ENCODE measurements at places on chromosomes 16 and 17. TPM values are rescaled to one million over a fixed set of nuclear protein-coding genes. Genes with fewer than 3 reads are reported as not detected.
A peak's percentile ranks its signal among the peaks of the same experiment; 100 is the strongest.

RMI2 gene
- 11.1 TPM for total RNA-seq

ITGAD gene
- not detected for total RNA-seq

KRTAP4-9 gene
- total RNA-seq: not detected

GALR2 gene
- total RNA-seq: 0.41 TPM

G6PC1 gene
- total RNA-seq: 0.08 TPM

DNA sequence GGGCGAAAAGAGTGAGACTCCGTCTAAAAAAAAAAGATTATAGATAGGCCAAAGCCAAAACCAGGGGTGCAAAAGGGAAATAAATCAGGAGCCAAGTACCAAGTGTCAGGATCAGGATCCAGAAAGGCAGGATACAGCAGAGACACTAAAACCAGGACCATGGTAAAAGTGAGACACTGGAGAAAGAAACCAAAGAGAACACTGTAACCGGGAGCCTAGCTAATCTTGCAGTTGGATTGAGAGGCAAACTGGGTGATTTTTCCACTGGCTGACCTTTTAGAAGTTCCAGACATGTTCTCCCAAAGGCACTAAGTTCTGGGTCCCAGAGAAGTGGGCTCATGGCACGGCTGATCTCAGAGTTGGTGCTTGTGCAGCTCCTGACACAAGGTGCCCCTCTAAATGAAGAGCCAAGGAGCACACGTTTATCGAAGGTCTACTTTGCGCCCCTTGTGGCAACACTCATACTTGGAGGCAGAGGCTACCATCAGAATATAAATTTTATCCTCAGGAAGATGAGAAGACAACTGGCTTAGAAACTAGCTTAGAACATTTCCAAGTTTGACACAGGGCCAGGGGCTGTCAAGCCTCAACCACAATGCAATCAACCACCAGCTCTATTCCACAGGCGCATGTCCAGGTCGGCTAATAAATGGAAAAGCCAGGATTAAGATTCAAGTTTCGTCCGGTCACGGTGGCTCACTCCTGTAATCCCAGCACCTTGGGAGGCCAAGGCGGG lies 27.5 kb upstream of the HELZ start:
- no peak overlapping the region for H3K4me3 ChIP-seq
- no peaks in the 10 kb centered on the region for H3K36me3 ChIP-seq
- H3K27ac ChIP-seq: no peak overlapping the region
- no peaks in the 10 kb centered on the region for H3K27me3 ChIP-seq

GRCh38 chr16:75340741-75341491 lies 89.5 kb upstream of the BCAR1 start:
- H3K36me3 ChIP-seq: no peaks in the 10 kb centered on the region
- peaks cover 33% of the 10 kb centered on the region for H3K4me1 ChIP-seq
- no peak for DNase-seq
- peak overlapping the region; percentile 46 for H3K27ac ChIP-seq
- no peaks in the 10 kb centered on the region for H3K27me3 ChIP-seq

- H3K4me1 ChIP-seq: no peaks in the 10 kb centered on the region
- no peak overlapping the region for H3K4me3 ChIP-seq
- H3K27ac ChIP-seq: no peak overlapping the region
- no peaks in the 10 kb centered on the region for H3K27me3 ChIP-seq
Observed at GRCh38 chr16:11566398-11566797, 20.3 kb downstream of the LITAF start.

DNA sequence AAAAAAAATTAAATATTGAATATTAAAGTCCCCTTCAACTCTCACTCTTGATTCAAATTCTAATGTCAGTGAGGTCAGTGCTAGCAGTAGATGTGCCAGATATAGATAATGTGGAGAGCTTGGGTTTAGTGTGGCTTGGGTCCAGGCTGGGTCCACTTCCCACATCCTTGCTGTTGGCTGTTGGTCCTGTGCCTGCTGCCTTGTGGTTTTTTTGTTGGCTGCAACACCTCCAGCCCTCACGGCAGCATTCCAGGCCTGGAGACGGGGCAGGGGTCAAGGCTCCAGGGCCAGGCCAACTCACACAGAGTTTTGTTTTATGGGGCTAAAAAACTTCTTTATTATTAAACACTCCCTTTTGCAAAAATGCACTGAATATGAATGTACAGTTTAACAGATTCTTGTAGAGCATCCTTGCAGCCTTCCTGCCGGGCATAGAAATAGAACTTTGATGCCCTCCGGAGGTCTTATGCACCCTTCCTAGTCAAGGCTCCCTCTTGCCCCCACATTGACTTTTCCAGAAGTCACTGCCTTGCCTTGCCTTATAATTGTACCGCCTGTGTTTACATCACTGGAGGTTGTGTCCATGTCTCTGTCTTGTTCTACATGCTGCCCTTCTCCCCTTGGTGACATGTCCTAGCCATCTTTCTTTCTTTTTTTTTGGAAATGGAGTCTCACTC lies 25.5 kb upstream of the MYO15B start:
- no peak overlapping the region for H3K4me3 ChIP-seq
- H3K4me1 ChIP-seq: peaks cover 76% of the 10 kb centered on the region
- peak overlapping the region; percentile 81 for H3K27ac ChIP-seq

GRCh38 chr16:86996081-86996480 lies 321.1 kb downstream of the C16orf95 start:
- no peaks in the 10 kb centered on the region for H3K27me3 ChIP-seq
- no peaks in the 10 kb centered on the region for H3K4me1 ChIP-seq
- H3K27ac ChIP-seq: no peak overlapping the region
- no peaks in the 10 kb centered on the region for H3K36me3 ChIP-seq

DNA sequence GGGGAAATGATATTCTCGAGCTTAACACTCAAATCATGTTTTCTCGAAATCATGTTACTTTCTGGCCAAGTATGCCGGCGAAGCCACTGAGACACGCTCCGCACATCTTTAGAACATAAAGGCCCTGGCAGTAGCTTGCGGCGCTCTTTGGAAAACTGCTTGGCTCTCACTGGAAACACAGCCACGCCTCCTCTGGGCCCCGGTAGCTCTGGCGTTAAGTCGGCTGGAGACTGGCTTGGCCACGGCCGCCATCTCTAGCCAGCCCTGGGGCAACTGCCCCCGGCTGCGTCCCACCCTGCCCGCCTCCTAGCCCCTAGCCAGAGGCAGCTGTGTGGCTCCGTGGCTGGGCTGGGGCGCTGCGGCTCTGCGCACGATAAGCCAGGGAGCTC lies 9.2 kb upstream of the BAIAP2 start:
- no peak overlapping the region for H3K27ac ChIP-seq
- no peaks in the 10 kb centered on the region for H3K27me3 ChIP-seq
- no peak overlapping the region for H3K4me3 ChIP-seq
- DNase-seq: no peak

DNA sequence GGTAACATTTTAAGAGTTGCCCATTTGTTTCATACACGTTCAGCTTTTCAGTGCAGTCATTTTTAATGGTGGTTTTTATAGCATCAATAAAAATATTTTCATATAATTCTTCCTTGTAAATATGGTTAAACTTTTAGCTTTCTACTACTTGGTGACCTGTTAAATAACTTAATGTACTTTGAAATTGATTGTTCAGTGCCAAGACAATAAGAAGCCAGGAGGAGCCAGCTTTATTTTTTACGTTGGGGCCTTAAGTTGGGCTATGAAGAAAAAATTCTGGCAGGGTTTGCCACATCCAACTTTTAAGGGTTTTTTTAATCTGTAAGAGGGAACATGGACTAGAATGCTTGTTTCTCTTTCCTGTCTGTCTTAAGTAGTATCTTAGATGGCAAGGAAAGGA lies 284.2 kb downstream of the FTO start:
- no peak overlapping the region for H3K27ac ChIP-seq
- no peaks in the 10 kb centered on the region for H3K4me1 ChIP-seq

DNA sequence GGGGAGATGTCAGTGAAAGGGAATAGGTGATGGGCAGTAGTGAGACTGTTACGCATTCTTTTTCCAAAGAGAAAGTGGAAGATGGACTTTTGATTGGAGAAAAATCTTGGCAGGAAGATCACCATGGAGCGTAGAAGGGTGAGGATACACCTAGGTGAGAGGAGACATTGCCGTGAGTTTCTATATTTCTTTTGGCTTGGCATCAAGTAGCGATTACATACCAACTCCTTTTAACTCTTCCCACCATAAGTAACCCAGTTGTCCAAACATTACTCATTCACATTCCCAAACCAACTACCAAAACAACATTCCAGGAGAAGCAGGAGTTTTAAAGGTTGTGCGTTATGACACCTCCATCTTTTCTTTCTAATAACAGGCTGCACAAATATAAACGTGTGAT lies 10.7 kb upstream of the KRT28 start:
- peaks cover 6% of the 10 kb centered on the region for H3K27me3 ChIP-seq
- no peak overlapping the region for H3K4me3 ChIP-seq
- no peaks in the 10 kb centered on the region for H3K4me1 ChIP-seq
- H3K27ac ChIP-seq: no peak overlapping the region
- H3K36me3 ChIP-seq: no peaks in the 10 kb centered on the region

DNA sequence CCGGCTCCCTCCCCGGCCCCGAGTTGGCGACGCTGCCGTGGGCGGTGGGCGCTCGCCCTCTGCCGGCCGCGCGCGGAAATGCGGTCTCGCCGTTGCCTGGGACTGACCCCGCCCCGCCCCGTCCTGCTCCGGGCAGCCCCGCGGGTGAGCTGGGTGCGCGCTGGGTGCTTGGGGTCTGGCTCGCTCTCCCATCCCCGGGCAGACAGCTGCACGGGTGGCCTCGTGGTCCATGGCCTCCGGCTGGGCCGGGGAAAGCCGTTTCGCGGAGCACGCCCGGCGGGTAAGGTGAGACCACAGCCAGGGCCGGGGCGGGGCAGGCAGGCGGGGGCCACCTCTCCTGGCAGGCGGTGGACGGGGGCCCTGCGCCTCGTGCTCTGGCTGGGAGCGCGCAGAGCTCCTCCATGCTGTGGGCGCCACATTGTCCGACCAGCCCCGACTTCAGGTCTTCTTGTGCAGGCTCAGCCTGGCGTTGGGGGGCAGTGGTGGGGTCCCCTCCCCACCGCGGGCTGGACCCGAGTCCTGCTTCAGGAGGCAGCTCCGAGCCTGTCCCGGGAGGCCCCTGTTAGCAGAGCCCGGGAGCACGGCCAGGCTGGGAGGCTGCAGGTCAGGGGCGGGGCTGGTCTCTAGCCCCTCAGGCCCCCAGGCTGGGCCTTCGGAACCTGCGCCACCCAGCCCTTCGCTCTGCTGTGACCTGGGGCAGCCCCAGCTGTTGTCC lies 7.0 kb upstream of the C1QTNF8 start:
- H3K27ac ChIP-seq: no peak overlapping the region
- H3K27me3 ChIP-seq: no peaks in the 10 kb centered on the region
- no peak for DNase-seq
- no peaks in the 10 kb centered on the region for H3K36me3 ChIP-seq
- peaks cover 37% of the 10 kb centered on the region for H3K4me1 ChIP-seq
- peak overlapping the region; percentile 32 for H3K4me3 ChIP-seq

GRCh38 chr17:17411692-17412091 lies 65.1 kb upstream of the MED9 start:
- no peak overlapping the region for H3K4me3 ChIP-seq
- DNase-seq: no peak
- H3K4me1 ChIP-seq: no peaks in the 10 kb centered on the region
- no peaks in the 10 kb centered on the region for H3K36me3 ChIP-seq

- peaks cover 6% of the 10 kb centered on the region for H3K4me1 ChIP-seq
- H3K27me3 ChIP-seq: no peaks in the 10 kb centered on the region
- no peak for DNase-seq
- no peak overlapping the region for H3K4me3 ChIP-seq
Observed at GRCh38 chr16:85361441-85362118, 249.3 kb upstream of the CIBAR2 start.

GRCh38 chr17:14198013-14198412 lies 38.6 kb downstream of the CDRT15 start:
- H3K27ac ChIP-seq: no peak overlapping the region
- no peaks in the 10 kb centered on the region for H3K36me3 ChIP-seq
- no peaks in the 10 kb centered on the region for H3K4me1 ChIP-seq
- no peak for DNase-seq
- no peaks in the 10 kb centered on the region for H3K27me3 ChIP-seq

DNA sequence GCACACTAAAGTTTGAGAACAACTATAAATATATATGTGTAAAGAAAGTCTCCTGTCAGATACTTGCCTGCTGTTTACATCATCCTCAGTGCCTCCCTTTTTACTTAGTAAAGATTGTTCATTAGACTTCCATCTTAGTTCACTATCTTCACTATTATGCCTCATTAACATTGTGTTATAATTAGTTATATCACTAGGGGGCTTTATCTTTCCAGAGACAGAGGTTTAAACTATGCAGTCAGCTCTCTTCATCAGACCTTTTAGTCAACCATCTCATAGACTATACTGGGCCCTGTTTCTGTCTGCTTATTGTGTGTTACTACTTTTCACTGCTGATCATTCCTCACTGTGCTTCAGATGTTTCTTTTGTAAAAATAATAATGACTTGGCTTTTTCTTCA lies 630.8 kb upstream of the KIF2B start:
- H3K4me3 ChIP-seq: no peak overlapping the region
- DNase-seq: no peak

DNA sequence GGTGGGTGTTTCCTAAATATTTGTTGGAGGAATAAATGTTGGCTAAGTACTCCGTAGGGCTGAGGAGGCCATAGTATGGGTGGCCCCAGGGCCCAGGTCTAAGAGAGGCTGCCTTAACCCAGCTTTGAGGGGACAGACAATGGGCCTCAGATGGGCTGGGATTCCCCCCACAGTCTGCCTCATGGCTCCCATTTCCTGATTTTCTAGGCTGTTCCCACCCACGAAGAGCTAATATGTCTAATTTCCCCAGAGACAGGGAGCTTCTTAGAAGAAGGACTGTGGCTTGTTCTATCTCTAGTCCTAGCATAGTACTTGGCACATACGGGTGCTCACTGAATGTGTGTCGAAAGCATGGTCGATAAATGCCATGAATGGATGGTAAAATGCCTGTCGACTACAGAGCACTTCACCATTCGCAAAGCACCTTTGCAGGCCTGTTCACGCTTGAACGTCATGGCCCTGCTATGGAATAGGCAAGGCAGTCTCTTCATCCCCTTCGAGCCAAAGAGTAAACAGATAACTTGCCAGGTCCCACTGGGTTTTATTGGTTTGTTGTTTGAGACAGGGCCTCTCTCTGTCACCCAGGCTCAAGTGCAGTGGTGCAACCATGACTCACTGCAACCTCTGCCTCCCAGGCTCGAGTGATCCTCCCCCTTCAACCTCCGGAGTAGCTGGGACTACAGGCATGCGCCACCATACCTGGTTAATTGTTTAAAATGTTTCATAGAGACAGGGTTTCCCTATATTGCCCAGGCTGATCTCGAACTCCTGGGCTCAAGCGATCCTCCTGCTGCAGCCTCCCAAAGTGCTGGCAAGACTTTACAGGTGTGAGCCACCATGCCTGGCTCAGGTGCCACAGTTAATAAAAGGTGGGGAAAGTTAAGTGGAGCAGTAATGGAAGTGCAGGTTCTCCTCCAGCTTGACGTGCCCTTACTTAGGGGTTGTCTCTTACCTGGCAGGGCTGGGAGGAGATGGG lies 9.7 kb downstream of the CHAD start:
- no peak overlapping the region for H3K4me3 ChIP-seq
- no peaks in the 10 kb centered on the region for H3K27me3 ChIP-seq
- H3K36me3 ChIP-seq: no peaks in the 10 kb centered on the region
- no peak for DNase-seq
- H3K4me1 ChIP-seq: no peaks in the 10 kb centered on the region

DNA sequence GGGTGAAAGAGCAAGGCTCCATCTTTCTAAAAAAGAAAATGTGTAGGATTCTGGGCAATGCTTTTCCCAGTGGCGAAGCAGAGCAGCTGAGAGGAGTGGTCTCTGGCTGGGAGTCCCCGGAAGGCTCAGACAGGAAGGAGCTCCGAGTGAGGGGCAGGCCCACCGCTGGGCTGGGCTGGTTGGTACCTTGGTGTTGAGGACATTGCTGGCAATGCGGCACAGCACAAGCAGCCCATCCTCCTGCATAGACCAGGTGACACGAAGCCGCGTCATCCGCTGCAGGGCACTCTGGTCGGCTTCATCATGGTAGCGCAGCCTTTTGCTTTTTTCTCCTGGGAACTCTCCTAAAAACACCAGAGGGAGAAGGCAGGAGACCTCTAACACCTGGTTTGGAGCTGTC lies 63.9 kb downstream of the GTF3C1 start:
- no peaks in the 10 kb centered on the region for H3K4me1 ChIP-seq
- no peak overlapping the region for H3K27ac ChIP-seq
- no peak overlapping the region for H3K4me3 ChIP-seq
- peaks cover 38% of the 10 kb centered on the region for H3K36me3 ChIP-seq
- no peaks in the 10 kb centered on the region for H3K27me3 ChIP-seq
